NCI-H748 treated with DMSO at 0.1 percent for 48 hours (cell line): ENCODE measurements at places on chromosomes 11 and 22.

DNA sequence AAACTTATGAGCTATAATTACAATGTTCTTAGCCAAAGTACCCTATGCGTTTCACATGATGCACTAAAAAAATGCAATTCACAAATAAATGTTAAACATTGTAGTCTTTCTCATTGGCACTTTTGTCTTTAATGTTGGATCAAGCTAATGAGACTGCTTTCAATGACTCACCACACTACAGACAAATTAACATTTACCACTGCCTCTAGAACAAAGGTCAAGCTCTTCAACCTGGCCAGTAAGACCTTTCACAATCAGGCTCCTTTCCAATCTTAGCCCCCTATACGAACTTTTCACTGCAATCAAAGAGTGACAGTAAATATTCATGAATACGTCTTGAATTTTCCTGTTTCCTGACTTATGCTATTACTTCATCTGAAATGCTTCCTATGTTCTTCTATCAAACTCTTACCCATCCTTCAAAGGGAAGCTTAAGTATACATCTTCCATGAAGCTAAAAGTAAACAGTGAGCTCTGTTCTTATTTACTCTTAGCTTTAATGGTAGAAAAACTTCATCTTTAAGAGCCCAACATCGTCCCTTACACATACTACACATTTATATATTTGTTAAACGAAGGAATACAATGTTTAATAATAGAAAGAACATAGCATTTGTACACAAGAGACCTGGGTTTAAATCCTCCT, 326.6 kb upstream of the PITPNB start:
- DNase-seq: no peak

GRCh38 chr11:83156996-83157593, at the start of gene PCF11:
TSS of gene PCF11 (plus strand) at chr11:83157131. CDS start at chr11:83157440, 309 bp downstream.
- no peak for DNase-seq

GRCh38 chr22:25081409-25081824, 118.2 kb upstream of the CRYBB3 start:
- DNase-seq: no peak

- no peak for DNase-seq
Measured at GRCh38 chr11:10441652-10442503, 13.2 kb upstream of the AMPD3 start.

- DNase-seq: no peak
Measured at GRCh38 chr11:69370984-69371709, 77.2 kb downstream of the MYEOV start.

- peak; percentile 6 for DNase-seq
Measured at GRCh38 chr22:36144886-36145541, 15.5 kb downstream of the APOL3 start.

DNA sequence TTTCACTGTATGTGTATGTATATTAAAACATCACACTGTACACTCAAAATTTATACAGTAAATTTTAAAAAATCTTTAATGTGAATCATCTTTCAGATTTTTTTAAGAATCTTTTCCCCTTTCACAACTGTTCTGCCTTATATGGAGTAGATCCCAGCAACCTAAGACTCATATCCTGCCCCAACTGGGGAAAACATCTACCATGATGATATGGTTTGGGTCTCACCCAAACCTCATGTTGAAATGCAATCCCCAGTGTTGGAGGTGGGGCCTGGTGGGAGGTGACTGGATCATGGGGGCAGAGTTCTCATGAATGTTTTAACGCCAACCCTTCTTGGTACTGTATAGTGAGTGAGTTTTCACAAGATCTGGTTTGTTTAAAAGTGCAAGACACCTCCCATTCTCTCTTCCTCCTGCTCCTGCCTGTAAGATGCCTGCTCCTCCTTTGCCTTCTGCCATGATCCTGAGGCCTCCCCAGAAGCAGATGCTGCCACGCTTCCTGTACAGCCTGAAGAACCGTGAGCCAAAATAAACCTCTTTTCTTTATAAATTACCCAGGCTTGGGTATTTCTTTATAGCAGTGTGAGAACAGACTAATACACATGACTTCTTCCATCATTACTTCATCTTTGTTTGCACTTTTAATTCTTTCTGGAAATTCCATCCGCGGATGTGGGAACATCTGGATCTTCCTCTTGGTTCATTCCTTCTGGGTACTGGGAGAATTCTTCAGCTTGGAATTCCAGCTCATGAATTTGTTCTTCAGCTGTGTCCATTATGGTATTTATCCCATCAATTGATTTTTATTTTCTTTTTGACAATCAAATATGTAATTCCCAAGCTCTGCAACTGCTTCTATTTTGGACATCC, 36.9 kb downstream of the LINC01488 start:
- DNase-seq: no peak

DNA sequence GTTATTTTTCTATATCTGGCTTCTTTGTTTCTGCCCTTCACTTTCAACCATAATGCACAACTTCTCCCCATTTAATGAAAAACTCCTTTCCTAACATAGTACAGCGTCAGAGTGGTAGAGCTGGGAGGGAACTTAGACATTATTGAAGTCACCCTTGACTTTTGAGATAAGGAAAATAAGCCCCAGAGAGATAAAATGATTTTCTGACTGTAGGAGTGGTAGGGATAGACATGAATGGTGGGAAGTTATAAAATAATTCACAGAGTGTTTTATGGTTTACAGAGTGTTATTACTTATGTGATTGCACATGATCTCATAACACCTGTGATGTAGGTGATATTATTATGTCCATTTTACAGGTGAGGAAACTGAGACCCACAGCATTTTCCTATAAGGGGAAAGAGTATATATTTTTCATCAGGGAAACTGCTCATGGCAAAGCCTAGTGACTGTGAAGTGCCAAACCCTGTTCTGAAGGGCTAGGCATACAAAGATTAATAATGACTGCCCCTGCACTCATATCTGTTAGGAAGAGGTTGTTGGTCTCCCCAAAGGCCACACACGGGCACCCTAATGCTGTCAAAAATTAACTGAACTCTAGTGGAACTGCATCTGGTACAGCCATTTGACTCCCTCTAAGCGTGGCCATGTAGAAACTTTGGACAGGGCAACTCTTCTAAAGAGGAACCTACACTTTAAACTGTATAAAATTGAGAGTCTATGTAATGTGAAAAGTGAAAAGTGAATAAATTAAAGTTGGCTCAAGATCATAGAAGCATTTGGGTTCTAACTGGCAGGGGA, 61.1 kb upstream of the PICALM start:
- DNase-seq: no peak

DNA sequence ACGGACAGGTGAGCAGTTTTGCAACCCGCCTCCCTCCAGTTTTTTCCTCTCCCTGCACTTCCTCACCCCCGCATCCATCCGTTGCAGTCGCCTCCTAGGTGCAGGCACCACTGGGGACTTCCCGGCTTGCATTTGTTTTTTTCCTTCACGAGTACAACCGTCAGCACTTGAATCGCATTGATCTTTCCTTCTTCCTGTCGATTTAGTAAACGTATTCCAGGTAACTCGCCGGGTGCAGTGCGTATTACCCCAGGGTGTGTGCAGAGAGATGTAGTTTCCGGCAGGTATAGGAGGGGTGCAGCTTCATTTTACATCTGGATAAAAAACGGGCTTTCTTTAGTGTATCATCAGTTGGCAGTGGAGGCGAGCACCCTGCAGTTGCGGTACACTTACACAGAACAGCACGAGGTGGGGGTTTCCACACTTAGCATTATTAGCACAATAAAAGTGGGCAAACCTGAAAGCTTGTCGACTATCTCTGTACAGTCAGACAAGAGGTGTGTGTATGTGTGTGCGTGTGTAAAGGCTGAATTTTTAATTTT, at the start of gene SORL1-AS1:
TSS of gene SORL1-AS1 (minus strand) at position 359 of the 542 bp plus-strand sequence.
- peak; percentile 16 for DNase-seq

DNA sequence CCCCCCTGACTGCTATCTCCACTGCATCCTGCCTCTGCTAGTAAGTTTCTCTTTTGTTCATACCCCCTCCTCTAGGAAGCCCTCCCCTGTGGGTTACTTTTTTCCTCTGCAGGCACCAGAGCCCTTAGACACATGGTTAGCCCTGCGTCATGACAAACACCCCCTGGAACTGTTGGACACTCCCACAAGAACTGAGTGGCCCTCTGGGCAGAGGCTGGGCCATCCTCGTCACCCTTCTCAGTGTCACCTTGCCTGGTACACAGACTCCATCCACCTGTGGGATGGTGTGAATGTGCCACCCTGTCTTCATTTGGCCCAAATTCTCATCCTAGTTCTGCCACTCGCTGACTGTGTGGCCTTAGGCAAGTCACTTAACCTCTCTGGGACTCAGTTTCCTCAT, 4.1 kb upstream of the RAB3IL1 start:
- DNase-seq: no peak

GRCh38 chr11:111561791-111562325, 21.3 kb downstream of the LAYN start:
- DNase-seq: no peak

- no peak for DNase-seq
Measured at GRCh38 chr11:45765836-45766235, 39.1 kb upstream of the SLC35C1 start.

DNA sequence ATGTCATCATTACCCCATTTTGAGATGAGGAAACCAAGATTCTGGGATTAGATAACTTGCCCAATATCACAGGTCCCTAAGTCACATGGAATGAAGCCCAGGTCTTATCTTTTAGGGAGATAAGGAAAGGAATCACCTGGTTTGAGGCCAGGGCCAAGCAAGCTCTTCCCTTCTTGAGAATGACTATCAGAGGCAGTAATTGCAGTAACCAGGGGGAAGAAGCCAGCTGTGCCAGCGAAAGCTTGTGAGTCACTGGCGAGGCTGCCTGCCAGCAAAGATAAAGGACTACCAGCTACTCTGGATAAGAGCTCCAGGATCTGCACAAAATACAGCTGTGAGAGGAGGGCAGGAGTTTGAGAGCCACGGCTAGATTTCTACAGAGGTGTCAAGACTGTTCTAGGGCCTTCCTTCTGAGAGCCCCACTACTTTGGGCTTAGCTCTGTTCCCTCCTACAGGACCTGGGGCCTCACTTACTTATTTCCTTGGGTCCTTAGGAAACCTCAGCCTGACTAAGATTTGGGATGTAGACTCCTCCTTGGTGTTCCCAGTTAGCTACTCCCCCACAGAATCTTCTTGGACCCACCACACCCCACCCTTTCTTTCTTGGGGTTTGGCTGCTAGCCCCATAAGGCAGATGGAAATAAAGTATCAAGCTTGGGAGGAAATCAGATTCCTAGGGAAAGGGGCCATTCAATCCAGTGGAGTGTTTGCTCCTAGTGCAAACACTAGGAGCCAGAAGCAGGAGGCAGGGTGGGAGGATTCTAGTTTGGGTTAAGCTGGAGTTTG, 9.7 kb upstream of the CCKBR start:
- DNase-seq: no peak

DNA sequence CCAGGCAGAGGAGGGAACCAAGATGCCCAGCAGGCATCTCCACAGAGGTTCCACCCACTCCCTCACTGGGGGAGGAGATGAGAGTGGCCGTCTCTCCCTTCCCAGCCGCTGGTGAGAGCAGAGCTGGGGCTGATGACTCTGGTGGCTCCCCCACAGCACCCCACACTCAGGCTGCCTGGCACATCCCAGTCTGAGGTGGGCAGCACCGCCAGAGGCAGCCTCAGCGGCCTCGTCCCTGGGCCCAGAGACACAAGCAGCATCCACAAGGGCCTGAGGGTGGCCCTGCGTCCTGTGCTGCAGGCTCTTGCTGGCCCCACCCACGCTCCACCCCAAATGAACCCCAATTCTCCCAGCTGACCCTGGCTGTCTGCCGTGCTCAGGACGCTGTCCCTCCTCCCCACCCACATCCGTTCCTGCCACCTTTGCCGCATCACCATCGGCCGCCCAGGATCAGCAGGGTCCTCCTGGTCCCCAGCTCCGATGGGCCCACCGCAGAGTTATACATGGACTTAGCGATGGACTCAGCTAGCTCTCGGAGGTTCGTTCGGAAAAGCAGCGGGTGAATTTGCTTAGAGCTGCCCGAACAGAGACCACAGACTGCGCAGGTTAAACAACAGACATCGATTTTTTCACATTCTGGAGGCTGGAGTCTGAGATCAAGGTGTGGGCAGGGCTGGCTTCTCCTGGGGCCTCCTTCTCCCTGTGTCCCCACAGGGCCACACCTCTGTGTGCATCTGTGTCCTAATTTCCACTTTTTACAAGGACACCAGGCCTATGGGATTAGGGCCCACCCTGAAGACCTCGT, 20.2 kb upstream of the CTSD start:
- DNase-seq: no peak

DNA sequence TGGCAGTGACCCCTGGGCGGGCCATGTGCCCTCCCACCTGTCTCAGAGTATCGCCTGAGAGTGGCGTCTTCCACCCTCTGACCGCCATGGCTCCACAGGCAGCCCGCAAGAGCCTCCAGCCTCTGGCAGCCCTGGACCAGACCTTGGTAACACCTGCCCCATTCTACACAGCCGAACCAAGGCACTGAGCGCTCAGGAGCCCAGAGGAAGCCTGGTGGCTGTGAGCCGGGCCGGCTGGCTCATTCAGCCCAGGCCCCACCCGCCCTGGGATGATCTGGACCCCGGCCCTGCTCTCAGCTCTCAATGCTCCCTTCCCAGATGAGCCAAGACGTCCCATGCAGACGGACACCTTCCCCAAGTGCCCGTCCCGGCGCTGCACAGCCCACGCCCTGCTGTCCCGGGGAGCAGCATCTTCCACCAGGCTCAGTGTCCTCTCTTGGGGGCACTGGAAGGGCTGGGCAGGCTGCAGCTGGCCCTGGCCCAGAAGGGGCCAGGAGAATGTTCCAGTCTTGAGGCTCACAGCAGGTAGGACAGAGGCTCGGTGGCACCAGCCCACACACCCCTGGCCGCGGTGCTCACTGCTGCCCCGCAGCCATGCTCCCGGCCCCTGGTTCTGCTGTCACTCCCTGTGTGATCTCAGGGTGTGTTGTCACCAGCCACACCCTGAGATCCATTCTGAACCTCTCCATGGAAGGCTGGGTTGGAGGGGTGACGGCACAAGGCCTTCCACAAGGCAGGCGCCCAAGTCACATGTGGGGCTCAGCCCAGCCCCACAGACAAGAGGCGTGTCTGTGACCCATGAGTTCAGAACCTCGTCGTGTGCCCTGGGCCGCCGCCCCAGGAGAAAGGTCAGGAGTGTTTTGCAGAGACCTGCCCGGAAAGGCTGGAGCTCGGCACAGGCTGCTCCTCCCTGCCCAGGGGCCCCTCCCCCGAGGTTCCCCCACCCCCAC, 24.2 kb upstream of the PPARA start:
- no peak for DNase-seq

DNA sequence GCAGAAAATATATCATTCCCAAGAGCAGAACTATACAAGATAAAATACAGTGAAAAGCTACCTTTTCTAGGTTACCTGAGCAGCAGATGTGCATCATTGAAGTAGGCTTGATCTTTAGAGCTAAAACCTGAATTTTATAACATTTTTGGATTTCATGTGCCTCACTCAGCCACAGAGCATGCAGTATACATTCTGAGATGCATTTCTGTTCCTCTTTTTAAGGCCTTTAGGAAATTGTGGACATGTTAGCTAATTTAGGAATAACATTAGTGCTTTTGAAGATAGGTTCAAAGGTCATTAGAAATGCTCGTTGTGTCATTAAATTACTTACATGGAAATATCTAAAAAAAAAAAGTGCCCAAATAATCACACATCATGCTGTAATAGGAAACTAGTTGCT, 230.6 kb upstream of the PDGFD start:
- DNase-seq: no peak

DNA sequence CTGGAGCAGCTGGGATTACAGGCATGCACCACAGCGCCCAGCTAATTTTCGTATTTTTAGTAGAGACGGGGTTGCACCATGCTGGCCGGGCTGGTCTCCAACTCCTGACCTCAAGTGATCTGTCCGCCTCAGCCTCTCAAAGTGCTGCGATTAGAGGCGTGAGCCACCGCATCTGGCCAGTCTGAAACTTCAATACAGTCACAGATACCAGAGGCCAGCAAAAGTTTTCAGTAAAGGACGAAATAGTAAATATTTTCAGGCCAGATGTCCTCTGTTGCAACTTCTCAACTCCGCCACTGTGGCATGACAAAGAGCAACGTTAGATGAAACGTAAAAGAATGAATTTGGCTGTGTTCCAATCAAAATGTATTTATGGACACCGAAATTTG, 403.6 kb downstream of the MN1 start:
- no peak for DNase-seq
